ENCODE measurements at places on chromosomes 1 and 21. TPM values are rescaled to one million over a fixed set of nuclear protein-coding genes. Genes with fewer than 3 reads are reported as not detected.
A peak's percentile ranks its signal among the peaks of the same experiment; 100 is the strongest.

- peaks cover 2% of the 10 kb centered on the region for H3K4me1 ChIP-seq
- no peak for DNase-seq
- H3K27ac ChIP-seq = no peak overlapping the region
- no peak overlapping the region for H3K4me3 ChIP-seq
- H3K27me3 ChIP-seq = no peaks in the 10 kb centered on the region
These were observed 176.8 kb upstream of the USP25 start for GRCh38 chr21:15552914-15553494.

Gene OR2T6
- total RNA-seq = not detected

- no peaks in the 10 kb centered on the region for H3K36me3 ChIP-seq
- H3K27ac ChIP-seq = no peak overlapping the region
- H3K4me3 ChIP-seq = no peak overlapping the region
- peaks cover 47% of the 10 kb centered on the region for H3K4me1 ChIP-seq
- DNase-seq = no peak
These were observed 200.4 kb downstream of the DNM3 start for GRCh38 chr1:172041742-172042141.

DNA sequence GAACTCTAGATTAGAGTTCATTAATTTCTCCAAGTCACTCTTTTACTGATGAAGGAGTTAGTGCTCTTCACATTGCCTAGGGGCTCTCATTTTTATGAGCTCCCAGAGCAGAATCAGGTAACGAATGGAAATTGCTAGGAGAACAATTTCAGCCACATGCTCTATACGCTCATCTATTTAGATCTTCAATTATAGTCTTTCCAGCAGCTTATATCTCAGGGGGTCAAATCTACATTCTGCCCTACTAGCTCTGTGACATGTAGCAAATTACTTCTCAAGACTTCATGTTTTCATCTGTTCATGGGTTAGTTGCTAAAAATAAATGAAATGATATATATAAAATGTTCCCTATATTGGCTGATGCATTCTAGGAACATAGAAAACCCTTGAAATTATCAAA is 183.6 kb downstream of the PLPP3 start:
- DNase-seq = no peak
- peaks cover 28% of the 10 kb centered on the region for H3K4me1 ChIP-seq
- H3K27me3 ChIP-seq = no peaks in the 10 kb centered on the region
- H3K4me3 ChIP-seq = no peak overlapping the region
- H3K27ac ChIP-seq = no peak overlapping the region

GRCh38 chr1:41588334-41588875 is 103.9 kb upstream of the EDN2 start:
- H3K36me3 ChIP-seq = no peaks in the 10 kb centered on the region
- DNase-seq = no peak
- H3K4me1 ChIP-seq = no peaks in the 10 kb centered on the region
- no peak overlapping the region for H3K27ac ChIP-seq
- H3K27me3 ChIP-seq = no peaks in the 10 kb centered on the region

Gene PPM1J
- total RNA-seq = 4.4 TPM

DNA sequence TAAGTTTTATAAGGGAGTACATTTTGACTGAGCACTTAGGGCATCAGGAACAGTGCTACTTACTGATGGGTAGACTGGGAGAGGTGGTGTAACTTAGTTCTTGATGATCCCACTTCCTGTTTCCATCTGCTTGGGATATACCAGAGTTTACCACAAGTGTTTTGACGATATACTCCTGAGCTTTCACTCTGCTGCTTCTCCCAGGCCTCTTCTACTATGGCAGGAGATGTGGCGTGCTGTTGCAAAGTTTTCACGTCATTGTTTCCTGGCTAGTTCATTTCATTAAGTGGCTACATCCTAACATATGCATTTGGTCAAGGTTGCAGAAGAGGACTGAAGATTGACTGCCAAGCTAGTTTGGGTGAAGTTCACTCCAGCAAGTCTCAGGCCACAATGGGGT is 41.3 kb upstream of the LAMC2 start:
- peaks cover 31% of the 10 kb centered on the region for H3K36me3 ChIP-seq
- H3K27ac ChIP-seq = no peak overlapping the region
- no peak overlapping the region for H3K4me3 ChIP-seq
- no peaks in the 10 kb centered on the region for H3K27me3 ChIP-seq
- no peak for DNase-seq
- no peaks in the 10 kb centered on the region for H3K4me1 ChIP-seq

Gene NTMT2
- total RNA-seq = not detected

DNA sequence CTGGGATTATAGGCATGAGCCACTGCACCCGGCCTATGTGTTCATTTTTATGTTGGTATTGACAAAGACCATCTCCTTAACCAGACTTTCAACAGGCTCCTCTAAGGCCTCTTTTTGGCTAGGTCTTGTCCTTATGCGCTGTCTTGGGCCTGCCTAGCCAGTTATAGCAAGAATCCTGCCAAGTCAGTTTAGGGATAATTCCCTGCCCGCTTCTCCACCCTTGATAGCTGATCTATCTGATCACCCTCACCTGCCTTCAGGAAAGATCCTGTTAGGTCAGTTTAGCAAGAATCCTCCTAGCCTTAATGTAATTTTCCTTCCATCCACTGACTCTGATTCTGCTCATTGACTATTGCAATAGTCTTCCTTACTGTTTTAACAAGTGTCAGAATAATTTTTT is 2.4 kb upstream of the B4GALT3 start:
- peaks cover 23% of the 10 kb centered on the region for H3K4me1 ChIP-seq
- no peaks in the 10 kb centered on the region for H3K27me3 ChIP-seq
- no peak overlapping the region for H3K4me3 ChIP-seq
- H3K27ac ChIP-seq = no peak overlapping the region

DNA sequence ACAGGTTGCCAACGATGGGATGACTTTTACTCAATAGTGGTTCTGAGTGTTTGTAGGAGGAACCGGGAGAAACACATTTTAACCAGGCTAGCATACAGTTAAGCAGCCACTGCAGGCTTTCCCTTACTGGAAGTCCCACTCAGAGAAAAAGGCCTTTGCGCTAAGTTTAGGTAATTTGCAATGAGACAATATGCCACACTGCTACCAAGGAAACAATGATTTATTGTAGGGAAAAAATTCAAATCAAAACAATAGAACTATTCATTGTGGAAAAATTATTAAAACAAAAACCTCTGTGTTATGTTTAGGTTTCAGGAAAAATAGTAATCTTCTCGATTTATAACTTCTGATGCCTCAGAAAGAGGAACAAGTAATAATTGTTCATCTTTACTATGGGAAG is 51.4 kb upstream of the CR2 start:
- H3K27ac ChIP-seq = peak overlapping the region; percentile 34
- peaks cover 11% of the 10 kb centered on the region for H3K27me3 ChIP-seq
- no peak for DNase-seq
- H3K4me3 ChIP-seq = no peak overlapping the region
- H3K36me3 ChIP-seq = no peaks in the 10 kb centered on the region
